ENCODE measurements at places on chromosomes 6 and 20. TPM values are rescaled to one million over a fixed set of nuclear protein-coding genes. Genes with fewer than 3 reads are reported as not detected.

MRAP2 gene
- 0.10 TPM for polyA plus RNA-seq

ZKSCAN8 gene
- polyA plus RNA-seq = 10.2 TPM

DNA sequence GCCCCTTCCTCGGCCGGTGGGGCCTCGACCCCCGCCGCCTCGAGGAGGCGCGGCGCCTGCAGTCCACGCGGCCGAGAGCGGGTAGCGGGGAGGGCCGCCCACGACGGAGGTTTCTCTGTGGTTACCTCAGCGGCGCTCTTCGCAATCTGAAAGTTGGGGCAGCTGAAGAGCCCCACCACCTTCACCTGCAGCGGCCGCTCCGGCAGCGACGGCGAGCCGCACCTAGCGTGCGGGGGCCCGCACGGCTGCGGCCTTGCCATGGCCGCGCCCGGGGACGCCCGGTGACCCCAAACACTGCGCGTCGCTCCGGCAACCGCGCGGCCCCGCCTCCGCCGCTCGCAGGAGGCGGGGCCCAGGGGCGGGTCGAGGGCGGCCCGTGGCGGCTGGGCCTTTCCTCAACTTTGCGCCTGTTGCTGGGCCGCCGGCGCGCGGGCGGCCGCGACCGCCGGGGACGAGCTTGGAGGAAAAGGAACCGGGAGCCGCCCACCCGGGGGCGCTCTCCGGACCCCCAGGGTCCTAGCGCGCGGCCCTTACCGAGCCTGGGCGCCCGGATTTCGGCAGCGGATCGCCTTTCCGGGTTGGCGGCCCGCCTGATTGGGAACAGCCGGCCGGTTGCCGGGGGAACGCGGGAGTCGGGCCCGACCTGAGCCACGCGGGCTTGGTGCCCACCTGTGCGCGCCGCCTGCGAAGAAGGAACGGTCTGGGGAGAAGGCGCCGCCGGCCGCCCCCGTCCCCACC lies at the start of the genes PPIL6 and SMPD2:
Gene PPIL6, minus strand, starts transcription at position 298 of the 738 bp plus-strand sequence. Its CDS starts 38 bp downstream, at position 260.
Gene SMPD2, plus strand, starts transcription at position 394 of the 738 bp plus-strand sequence. CDS start 398 bp downstream, outside the sequence.
- peak; percentile 91 for DNase-seq

DNA sequence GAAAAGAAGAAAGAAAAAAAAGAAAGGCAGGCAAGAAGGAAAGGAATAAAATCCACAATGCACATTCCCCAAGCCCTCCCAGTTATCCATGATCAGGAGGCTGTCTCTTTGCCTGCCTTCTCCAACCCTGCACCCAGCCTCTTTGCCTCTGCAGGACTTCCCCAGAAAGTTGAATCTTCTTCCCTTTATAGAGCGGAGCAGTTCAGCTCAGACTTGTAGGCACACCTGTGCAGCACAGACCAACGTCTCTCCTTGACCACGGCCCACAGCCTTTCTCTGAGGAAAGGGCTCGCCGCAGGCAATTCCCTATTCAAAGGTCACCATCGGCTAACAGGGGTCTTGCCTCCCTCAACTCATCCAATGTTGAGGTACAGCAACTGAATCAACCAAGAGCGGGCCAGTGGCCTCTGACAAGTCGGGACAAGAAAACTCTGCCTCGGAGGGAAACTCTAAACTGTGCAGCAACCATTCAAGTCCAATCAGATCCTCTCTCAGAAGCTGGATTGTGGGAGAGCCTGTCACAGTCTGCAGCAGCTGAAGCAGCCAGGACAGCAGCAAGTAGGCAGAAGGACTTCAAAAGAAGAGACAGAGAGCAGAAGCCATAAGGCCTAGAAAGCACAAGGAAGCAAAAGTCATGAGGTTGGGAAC lies 529.2 kb upstream of the JARID2 start:
- DNase-seq = no peak

Measured in fibroblast of lung (primary cell).